ENCODE measurements at places on chromosomes 1 and 21.

- peak; percentile 94 for DNase-seq
Measured at GRCh38 chr1:202192770-202193613, 607 bp upstream of the LGR6 start.

- no peak for DNase-seq
Measured at GRCh38 chr21:14119038-14119437, 91.7 kb downstream of the LIPI start.

GRCh38 chr1:106536741-106537140 lies 519.7 kb upstream of the PRMT6 start:
- no peak for DNase-seq

DNA sequence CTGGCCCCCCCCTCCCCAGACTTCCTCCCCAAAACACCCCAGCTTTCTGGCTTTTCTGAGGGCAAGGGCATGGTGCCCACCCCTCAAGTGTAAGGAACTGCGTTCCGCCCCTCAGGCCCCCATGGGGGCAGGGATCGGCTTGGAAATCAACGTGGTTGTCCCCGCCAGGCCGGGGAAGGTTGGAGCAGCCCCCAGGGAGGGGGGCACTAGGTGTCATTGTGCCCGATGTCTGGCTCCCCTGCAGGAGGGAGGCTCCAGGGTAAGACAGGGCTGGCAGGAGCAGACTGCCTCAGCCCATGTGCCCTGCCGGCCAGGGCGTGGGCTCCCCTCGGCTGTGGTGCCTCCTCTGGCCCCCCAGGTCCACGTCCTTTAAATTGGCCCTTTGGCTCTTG lies 7.4 kb upstream of the TFAP2E start:
- DNase-seq: no peak

DNA sequence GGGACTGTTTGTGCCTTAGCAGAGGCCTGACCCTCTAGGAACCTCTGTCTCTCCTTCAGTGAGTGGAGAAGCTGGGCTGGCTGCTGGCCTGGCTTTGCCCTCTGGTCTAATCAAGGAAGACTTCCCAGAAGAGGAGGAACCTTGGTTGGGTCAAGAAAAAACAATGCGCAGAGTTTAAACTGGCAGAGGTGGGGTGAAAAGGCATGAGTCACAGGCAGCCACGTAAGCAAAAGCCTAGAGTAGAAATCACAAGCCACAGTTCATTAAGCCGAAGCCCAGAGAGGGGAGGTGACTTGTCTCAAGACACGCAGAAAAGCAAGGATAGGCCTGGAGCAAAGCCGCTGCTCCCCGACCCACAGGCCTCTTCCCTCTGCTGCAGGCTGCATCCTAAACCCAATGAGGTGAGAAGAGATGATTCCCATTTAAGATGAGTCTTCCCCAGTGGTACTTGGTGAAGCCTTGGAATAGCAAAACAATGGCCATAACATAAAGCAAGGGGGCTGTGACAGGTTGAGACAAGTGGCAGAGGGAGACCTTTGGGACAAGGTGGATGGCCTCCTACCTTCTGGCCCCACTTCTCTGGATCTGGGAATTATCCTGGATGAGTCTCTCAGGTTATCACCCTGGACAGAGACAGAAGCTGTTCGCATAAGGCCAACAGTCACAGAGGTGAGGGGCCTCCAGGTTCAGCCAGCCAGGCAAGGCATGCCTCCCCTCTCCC lies 7.7 kb downstream of the PDZK1IP1 start:
- DNase-seq: no peak

DNA sequence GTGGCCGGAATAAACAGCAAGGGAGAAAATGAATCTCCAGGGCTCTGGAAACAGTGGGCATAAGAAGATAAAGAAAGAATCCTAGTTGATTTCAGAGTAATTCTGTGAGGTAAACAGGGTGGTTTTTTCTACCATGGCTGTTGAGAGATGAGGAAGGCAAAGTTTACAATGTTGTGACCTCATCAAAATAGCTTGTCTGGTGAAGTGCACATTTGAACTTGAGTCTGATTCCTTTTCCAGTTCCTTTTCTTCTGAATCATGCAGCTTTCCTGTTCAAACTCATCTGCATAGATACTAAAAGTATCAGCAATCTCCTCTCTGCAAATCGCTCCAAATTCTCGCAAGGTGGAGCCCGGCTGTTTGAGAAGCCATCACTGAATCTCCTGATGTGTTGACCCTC lies 161.7 kb downstream of the PLPP3 start:
- no peak for DNase-seq

DNA sequence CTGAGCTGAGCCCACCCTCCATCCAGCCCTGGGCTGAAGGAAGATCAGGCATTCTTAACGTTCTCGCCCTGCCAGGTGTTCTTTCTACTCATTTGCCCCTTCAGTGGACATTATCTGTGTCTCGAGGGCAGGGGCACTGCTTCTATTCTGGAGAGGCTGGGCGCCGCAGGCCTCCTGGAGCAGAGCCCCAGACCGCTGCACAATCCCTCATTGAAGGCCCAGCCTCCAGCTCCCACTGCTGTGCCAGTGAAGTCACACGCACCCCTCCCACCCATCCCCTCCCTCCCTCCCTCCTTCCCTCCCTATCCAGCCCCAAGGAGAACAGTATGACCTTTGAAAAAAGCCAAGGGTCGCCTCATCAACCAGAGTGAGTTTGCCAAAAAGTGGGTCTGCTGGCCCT lies 76.7 kb downstream of the NFASC start:
- no peak for DNase-seq

DNA sequence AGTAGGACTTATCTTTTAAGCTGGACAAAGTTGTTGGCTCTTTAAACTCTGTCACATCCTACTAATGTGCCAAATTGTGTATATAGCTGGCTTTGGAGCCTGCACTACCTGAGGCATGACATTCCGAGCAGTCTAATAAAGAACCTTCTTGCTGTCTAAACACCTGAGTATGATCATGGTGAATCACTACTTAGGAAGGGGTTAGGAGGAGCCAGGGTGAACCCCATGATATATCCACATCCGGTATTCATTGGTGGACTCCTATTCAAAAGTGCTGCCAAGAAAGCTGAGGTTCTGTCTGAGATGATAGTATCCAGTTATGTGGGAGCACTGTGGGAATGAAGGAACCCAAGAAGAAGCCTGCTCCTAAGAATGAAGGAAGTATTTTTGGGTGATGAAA lies 27.1 kb downstream of the CRNN start:
- no peak for DNase-seq

- peak; percentile 61 for DNase-seq
Measured at GRCh38 chr1:1019122-1019999, 559 bp upstream of the AGRN start.

DNA sequence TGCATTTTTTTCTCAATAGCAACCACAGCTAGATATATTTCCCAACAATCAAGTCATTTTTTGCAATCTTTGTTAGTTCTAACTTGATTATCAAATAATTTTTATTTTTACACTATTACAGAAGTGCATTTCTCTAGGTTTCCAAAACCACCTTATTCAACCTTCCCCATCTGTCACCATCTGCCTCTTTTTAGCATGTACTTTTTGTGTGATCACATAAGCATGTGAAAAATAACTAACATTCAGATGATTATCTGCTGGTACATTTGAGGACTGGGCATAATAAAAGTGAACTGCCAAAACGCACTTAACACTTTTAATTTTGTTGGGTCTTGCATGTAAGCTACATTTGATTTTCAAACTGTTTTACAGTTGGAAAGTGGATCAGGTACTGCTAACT lies 291.5 kb downstream of the AKT3 start:
- no peak for DNase-seq
